ENCODE measurements at places on chromosomes 2 and 18.

DNA sequence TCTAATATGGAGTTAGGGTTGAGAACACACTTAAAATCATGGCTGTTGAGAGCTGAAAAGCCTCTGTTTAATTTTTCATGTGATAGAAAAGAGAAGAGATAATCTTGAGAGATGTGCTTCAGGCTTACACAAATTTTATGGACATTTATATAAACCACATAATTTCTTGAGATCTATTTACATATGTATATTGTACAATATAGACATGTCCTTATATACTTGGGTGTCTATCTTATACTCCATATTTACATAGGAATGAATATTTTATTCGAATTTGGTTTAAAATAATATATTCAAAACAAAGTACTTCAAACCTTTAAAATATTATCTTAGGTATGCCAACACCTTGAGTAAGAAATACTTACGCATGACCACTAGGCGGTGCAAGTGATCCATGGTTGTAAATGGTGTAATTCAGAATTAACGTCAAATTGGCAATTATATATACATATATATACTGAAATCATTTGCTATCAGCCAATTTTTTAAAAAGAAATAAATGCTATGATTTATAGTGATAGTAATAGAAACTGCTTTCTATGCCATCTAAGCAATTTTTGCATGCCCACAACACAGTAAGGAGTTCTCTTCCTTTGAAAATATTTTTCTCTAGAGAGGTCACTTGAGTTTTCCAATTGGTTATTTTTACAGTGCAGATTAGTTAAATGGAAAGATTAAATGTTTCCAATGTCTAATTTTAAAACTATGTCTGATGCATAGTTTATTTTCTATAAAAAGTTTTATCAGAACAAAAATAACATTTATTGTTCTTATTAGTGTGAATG, 37.6 kb upstream of the SPAG16 start:
- DNase-seq: peak; percentile 50

DNA sequence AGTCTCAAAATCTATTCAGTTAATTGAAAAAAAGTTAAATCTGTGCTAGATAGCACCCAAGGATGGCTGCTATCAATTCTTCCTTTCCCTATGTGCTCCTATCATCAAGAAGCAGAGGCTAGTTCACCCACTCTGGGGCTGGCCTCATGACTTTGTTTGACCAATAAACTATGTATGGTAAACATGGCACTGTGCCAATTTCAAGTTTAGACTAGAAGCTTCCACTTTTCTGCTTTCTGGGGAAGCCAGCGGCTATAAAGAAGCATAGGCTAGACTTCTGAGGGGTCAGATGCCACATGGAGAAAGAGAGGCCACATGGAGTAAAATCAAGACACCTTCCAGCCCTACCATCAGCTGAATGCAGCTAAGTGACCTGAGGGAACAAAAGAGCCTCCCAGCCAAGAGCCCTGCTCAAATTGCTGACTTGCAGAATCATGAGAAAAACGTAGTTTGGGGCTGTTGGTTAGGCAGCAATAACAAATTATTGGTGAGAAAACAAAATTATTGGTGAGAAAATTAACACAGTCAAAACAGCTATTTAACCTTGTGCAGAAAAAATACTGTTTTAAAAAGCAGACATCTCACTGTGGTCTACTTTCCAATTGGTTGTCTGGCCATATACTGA, 86.5 kb upstream of the SLC14A2 start:
- DNase-seq: no peak

- no peak for DNase-seq
These were observed 609.0 kb downstream of the IRS1 start for GRCh38 chr2:226190479-226191252.

DNA sequence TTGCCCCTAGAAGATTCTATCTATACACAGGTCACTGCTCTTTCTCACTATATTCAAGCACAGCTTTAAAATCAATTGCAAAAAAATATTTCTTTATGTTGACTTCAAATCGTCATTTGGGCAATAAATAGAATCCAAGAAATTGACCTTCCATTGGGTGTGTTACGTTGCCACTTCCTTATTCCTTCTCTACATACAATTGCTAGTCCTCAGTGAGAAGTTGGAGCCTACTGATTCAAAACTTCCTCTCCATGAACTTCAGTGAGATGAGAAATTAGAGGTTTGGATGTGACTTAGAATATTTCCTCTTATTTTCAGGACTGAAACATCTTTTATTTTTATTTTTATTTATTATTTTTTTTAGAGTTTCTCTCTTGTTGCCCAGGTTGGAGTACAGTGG, 40.3 kb downstream of the PMAIP1 start:
- DNase-seq: no peak

DNA sequence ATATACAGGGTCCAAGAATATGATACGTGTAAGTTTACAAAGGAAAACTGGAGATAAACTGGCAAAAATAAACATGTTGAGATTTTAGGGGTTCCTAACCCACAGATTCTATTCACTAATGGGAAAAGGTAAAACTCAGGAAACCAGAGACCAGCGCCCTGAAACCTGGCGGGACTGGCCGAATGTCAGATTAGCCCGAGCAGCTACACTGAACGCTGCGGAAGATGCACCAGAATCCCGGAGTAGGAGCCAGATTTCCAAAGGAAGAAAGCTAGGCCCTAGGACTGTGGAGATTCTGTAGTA, 679 bp upstream of the WDR75 start:
- no peak for DNase-seq

DNA sequence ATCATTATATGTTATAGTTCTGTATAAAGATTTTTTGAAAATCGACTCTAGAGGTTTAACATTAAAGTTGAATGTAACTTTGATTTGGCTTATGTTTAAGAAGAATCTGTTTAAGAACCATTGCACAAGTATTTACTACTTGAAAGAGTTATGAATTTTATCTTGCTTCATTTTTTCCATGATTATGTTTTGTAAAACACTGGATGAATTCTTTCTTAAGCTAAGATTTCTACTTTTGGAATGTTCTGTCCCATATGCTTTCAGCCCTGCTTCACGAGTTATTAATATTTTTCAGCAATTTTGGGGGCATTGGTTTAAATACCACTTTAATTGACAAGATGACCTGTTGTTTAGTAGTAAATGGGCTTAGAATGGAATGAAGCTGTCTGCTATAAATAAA, 56.7 kb upstream of the STON1 start:
- DNase-seq: no peak

DNA sequence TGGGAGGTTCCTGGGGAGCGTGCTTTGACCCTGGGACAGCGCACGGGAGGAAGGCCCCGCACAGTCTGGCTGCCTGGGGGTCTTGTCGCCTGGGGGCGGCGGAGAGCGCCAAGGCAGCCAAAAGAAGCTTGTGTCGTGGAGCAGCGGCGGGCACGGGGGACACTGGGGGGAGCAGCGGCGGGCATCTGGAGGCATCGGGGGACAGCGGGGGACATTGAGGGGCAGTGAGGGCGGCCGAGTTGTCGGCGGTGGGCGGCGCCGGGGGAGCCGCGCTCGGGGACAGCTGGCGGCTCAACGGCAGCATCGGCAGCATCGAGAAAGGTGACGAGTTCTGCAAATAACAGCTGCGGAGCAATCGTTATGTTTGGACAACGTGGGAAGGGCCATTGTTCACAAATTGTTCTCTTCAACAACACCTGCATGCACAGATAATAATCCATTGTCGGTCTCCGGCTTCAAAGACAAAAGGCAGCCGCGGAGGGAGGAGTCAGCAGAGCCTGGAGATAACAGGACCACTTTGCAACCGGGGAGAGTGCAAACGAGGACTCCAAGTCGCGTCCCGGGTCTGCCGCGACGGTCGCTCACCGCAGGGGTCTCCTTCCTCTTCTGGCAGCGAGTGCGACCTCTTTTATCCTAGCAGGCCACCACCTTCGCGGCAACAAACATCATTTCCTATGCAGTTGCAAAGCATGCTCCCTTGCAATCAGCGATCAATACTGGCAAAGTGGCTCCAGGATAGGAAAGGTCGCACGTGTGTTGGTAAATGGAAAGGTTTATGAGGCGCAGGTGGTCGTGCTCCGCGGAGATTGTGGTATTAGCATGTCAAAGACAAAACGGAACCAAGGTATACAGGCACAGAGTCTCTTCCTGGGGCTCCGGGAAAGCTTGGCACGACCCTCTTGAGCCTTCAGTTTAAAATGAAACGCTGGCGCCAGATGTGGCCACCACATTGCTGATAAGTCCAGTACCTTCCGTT, 132.3 kb upstream of the DLX2 start:
- peak; percentile 49 for DNase-seq

GRCh38 chr18:7117390-7118355, at the start of gene LAMA1:
Gene LAMA1 (minus strand): TSS chr18:7117797. CDS start chr18:7117720, 77 bp downstream.
- DNase-seq: peak; percentile 23

DNA sequence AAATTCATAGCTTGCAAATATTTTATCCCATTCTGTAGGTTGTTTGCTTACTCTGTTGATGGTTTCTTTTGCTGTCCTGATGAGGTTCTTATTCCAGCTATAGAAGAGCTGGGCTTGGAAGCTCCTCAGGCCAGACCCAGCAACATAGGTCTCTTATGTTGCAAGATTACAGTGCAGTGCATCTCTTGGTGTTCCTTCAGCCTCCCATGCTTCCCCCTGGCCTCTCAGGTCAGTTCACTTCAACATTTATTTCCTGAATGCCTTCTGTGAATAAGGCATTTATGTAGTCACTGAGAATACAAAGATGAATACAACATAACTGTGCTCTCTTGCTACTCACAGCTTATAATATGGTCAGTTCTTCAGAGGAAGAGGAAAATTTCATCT, 179.0 kb upstream of the SLC39A10 start:
- no peak for DNase-seq

GRCh38 chr2:209323738-209324137, 100.1 kb upstream of the MAP2 start:
- DNase-seq: no peak

DNA sequence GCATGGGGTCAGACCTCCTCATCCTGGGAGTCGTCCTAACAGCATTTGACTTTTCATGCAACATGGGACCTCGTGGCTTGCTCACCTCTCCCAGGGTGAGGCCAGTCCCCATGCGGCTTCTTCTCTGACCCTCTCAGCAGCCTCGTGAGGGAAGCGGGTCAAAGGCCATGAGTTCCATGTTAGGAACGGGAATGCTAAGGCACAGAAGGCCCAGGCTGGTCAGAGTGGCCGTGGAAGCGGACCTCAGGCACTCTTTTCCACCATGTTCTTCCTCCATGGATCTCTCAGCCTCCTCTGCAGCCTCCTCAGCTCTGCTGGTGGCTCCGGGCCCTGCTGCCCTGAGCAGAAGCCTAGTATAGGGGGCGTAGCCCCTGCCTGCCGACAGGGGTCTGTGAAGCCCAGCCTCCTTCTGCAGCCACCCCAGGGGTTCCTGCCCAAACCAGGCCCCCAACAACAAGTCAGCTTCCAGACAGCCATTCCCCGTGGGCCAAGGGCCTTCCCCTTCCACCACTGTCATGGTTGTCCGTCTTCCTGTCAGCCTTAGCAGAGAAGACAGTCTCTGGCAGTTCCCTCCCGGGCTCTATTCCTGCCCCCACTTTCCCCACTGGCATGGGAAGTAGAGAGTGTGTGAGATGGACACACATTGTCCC, 60.0 kb upstream of the OTOF start:
- no peak for DNase-seq

DNA sequence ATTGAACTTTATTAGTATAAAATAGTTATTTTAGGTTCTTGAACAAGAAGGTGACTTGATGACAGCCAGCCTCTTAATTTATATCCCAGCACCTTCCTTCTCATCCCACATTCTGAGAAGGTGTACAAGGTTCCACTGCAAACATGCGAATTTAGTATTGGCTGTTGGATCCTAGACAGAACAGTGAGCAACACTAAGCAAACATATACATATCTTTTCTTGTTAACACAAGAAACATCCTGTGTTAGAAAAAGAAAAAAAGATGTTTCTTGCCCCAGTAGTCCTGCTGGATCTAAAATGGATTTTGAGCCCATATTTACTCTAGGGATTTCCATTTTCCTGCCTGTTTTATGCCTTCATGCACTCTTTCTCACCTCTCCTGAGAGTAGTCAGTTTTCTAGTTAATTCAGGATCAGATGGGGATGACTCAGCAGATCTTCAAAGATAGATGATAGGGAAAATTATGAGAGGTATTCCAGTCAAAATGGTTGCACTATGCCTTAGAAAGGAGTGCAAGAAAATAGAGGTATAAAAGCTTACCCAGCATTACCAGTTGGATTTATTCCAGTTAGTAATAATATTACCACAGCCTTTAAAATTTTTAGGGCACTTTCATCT, 336.5 kb downstream of the MEIS1 start:
- no peak for DNase-seq

DNA sequence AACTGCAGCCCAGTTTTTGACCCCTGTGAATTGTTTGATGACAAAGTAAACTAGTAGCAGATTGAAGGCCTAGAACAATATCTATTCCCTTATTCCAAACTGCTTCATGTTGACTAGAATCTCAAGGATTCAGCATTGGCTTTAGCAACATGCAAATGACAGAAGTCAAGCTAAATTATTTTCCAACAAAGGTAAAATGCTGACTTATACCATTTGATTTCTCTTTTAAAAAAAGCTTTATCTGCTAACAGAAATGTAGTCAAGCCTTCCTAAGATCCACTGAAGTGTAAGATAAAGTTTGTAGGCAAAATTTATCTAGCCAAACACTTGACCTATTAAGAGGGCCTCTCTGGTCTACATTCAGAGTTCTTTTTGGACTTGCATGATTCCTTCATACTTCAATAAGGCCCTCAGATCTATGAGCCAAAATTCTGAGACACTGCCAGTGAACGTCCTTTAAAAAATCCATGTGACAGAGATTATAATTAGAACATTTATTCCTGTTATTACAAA, 9.5 kb upstream of the CYBRD1 start:
- no peak for DNase-seq

GRCh38 chr2:15984368-15985255, 44.3 kb downstream of the MYCN start:
- peak; percentile 96 for DNase-seq

DNA sequence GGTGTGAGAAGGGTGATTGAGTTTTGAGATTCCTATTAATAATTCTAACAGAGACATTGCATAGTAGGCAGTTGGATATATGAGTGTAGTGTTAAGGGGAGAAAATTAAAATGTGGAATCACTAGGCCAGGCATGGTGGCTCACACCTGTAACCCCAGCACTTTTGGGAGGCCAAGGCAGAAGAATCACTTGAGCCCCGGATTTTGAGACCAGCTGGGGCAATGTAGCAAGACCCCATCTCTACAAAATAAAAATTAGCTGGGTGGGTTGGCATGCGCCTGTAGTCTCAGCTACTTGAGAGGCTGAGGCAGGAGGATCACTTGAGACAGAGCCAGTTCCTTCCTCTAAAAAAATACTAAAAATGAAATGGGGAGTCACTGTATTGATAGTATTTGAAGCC, 150.6 kb downstream of the MCFD2 start:
- DNase-seq: no peak

- no peak for DNase-seq
These were observed 107.7 kb downstream of the BCL11A start for GRCh38 chr2:60445684-60446179.

All from NCI-H526 (cell line).